ENCODE measurements at places on chromosomes 11 and 22.

GRCh38 chr11:63998558-63999348 lies 12.5 kb downstream of the OTUB1 start:
- DNase-seq, result no peak

- no peak for DNase-seq
Observed at GRCh38 chr11:20258376-20258895, 98.2 kb upstream of the DBX1 start.

DNA sequence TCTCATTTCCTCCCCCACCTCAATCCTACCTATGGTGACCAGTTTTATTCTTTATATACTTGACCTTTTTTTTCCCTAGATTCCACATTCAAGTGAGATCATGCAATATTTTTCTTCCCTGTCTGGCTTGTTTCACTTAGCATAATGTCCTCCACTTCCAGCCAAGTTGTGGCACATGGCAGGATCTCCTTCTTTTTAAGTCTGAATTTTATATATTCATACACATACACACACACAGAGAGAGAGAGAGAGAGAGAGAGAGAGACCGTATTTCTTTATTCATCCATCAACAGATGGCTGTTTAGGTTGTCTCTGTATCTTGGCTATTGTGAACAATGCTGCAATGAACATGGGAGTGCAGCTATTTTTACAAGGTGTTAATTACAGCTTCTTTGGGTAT lies 1.4 kb downstream of the POU2AF2 start:
- no peak for DNase-seq

GRCh38 chr11:85809863-85810262 lies 1.1 kb downstream of the SYTL2 start:
- DNase-seq, result peak; percentile 31

DNA sequence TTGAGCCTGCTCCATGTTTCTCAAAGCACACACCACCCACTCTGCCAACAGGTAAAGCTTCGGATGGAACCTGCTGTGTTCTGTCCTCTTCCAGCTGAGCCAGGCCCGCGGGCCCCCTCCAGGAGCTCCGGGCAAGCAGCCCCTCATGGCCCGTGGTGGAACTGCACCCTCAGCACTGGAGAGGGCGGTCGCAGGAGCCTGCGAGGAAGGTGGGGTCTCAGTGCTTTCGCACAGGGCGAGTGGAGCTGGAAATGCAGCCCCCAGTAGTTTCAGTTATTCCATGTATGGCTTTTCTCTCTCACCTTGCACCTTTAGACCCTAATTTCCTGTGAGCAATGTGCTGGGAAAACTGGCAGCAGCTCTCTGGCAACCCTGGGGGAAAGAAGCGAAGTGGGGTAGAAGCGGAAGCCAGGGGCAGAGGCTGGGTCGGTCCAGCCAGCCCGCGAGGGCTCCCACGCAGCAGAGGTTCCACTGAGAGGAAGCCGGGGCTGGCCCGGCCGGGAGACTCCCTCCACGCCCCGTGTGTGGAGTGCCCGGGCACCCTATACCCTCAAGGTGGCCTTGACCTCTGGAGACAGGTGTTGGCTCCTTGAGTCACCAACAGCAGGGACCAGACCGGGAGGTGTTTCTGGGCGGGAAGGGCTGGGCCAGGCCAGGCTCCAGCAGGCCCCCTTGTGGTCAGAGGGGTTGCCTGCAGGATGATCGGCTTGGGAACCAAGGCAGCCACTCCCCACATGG lies 119.9 kb upstream of the TMEM45B start:
- peak; percentile 13 for DNase-seq

- DNase-seq, result no peak
Observed at GRCh38 chr11:134751031-134751585, 339.1 kb upstream of the B3GAT1 start.

- peak; percentile 68 for DNase-seq
Observed at GRCh38 chr11:16607675-16608644, 130.5 kb upstream of the C11orf58 start.

DNA sequence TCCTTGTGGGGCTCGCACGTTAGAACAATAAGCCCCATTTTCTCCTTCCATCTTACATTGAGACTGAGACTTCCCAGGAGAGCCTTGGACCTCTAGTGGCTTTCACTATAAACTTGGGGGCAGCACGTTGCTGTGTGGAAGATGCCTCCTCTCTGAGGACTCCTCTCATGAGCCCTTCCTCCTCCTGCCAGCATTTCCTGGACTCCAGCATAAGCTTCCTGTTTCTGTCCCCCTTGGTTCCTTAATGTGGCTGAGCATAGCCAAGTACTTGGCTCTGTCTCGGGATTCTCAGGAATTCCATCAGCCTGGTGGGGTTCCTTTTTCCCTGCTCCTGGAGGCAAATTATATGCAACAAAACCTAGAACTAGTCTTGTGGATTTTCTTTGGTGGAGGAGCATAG lies 38.8 kb upstream of the UBASH3B start:
- no peak for DNase-seq

DNA sequence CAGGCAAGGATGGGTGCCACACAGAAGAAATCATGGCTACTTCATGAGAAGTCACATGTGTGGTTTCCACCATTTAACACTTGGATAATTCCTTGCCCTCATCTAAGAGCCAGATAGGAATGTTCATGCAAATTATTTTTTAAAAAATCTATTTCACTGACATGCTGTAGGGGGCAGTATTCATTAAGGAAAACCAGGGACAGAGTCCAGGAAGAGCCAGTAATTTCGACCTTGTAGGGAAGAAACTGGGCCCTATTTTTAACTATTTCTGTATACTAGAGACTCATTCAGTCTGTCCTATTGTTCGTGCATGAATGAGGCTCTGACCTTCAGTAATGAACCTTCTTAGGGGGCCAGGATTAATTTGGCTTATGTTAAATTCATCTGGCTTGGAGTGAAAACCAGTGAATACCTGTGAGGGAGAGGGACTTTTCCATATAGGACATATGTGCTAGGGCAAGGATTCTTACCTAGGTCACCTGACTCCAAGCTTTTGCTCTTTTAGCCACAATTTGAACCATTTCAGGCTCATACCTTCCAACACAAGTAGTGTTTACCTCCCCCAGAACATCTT lies 192.7 kb downstream of the NAV2 start:
- DNase-seq, result peak; percentile 23

DNA sequence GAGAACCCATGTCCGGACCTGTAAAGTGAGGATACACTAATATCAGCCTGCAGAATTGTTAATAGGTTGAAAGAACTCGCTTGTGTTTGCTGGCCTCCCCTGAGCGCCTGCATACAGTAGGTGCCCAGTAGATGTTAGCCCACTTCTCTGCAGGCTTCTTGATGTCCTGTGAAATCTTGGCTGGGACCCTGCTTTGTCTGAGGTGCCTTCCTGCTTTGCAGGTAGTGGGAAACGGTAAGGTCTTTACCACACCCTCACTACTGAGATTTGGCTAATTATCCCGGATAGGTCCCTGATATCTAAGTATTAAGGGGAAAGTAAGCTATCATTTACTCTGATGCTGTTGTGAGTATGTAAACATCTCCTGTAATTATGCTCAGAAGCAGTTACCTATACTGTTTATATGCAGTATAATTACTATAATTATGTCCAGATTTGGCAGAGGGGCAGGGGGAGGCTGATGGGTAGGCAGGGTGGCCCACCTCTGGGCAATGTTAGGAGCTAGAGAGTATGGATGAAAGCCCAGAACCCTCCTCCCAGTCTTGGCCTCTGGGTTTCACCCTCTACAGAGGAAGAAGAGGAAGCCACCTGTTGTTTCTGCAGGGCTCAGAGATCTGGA lies 1.2 kb upstream of the ARRB1 start:
- DNase-seq, result no peak

- no peak for DNase-seq
Observed at GRCh38 chr11:132423266-132423665, 1052.9 kb downstream of the NTM start.

GRCh38 chr11:74388678-74389327 lies 9.4 kb downstream of the PGM2L1 start:
- peak; percentile 61 for DNase-seq

DNA sequence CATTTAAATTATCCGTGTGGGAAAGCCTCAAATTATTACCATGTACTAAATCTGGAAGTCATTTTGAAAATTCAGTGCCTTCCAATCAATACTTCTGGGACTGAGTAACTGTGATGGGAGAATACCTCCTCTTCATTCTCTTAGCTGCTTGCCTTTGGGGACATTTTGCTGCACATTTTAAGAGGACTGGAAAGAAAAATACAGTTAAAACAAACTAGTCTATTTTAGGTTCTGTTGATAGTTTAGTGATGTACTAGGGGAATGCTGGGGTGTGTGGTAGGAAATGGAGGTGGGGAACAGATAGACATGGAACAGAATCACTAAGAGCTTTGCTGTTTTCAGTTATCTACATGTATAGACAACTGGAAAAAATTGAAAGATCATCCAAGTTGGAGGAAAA lies 65.7 kb upstream of the APOA1 start:
- no peak for DNase-seq

DNA sequence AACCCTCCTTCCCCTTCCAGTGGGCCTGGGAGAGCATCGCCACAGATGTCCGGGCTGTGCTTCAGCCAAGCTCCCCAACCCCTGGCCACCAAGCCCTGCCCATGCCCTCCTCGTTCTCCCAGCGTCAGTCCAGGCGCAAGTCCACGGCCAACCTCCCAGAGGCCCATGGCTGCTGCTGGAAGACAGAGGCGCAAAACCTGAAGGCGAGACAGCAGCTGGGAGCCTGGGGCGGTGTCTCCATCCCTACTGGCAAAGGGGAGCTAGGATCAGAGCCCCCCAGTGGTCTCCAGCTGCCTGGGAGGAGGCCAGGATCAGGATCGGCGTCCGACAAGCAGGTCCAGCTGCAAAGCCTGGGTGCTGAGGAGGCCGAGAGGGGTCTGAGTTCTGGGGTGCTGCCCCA lies 1.9 kb downstream of the TSGA10IP start:
- no peak for DNase-seq

DNA sequence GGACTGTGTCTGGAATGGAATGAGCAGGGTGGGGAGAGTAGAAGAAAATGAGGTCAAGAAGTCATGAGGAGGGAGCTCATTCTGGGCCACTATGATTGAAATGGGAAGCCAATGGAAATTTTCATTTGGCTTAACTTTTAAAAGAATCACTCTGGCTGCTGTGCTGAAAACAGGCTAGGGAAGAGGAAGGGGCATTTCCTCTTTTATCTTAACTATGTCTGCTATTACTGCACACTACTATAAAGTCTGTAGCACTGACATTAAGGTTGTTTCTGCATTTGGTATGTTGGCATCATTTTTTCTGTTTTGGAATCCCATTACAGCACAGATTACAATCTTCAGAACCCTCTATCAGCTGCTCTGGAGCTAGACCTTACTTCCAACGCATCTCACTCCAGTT lies 8.2 kb downstream of the PATL1 start:
- no peak for DNase-seq

DNA sequence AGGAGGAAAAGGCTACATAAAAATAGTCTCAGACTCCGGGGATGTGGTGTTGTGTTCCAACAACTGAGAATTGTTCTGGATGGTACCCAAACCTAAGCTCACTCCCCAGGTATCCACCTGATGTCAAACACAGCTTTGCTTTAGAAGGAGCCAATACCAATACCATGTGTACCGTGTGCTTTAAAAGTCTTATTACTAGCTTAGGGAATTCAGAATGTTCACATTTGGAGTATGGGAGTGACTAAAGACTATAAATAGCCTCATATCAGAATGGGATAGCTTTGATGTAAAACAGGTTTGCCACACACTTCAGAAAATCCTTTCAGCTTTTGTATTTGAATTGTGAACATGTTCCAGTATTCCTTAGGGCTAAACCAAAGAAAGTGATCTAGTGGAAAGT lies 248.7 kb upstream of the ARHGAP42 start:
- DNase-seq, result no peak

DNA sequence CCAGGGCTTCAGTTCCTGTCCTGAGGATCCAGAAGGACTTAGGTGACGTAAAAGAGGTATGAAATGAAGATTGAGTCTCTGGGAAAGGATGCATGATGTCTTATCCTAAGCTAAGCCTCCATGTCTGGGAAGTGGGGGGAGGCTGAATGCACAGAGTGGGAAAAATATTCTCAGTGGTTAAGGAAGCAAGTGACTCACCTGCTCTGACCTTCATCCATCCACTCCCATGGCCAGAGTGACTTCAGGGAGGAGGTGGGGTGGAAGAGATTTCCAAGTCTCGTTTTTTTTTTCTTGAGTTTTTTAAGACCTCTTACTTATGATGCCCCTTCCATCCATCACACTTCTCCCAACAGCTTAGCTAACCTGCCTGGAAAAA lies 32.5 kb upstream of the POLD3 start:
- no peak for DNase-seq

DNA sequence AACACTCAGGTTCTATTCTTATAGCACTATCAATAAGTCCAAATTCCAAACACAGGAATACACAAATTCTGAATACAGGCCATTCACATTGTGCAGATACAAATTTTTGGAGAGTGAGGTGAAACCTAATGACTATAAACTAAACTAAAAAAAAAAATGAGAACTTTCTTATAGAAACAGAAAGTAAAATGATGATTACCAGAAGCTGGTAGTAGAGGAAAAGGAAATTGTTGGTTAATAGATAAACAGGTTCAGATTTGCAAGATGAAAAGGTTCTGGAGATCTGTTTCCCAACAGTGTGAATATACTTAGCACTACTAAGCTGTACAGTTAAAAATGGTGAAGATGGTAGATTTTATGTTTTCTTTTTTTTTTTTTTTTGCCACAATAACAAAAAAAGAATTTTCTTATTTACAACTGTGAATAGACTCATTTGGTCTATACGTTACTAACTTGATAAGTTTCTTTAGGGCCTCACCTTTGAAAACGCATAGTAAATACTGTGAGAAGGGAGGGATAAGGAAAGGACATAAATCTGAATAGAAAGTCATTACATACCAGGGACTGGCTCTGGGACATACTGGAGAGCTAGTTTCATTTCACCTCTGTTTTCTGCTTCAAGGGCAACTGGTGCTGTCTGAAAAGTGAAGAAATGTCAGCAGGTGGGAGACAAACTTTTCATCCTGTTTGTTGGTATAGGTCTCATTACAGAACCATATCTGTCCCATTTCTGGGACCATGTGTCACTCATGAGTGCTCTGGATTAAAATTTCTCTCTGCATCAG lies 14.2 kb upstream of the CCDC89 start:
- no peak for DNase-seq

GRCh38 chr11:27281276-27281675 lies 81.7 kb downstream of the CCDC34 start:
- DNase-seq, result no peak

- peak; percentile 52 for DNase-seq
Observed at GRCh38 chr11:105862736-105863367, 159.2 kb downstream of the MSANTD4 start.

DNA sequence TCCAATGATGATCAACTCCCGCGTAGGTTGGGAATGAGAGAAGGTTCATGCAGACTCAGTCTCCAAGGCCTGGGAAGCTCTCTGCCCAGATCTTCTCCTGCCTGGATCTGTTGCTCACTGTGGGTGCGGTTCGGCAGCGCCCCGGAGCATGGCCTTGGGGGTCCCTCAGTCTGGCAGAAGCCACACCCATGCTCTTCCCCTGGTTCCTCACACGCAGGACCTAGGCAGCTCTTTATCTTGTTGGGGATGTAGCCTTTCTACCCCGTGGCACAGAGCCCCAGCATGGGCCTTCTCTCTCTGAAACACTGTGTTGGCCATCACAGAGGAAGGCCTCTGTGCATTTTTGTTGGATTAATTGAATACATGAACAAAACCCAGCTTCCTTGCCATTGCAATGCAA lies 1461.6 kb downstream of the BRD1 start:
- no peak for DNase-seq

- DNase-seq, result no peak
Observed at GRCh38 chr11:12200991-12201985, 90.9 kb downstream of the MICAL2 start.
